ENCODE measurements at places on chromosomes 2 and 18.
A peak's percentile ranks its signal among the peaks of the same experiment; 100 is the strongest.

GRCh38 chr18:5693699-5694294, 150.0 kb upstream of the EPB41L3 start:
- no peak for DNase-seq

DNA sequence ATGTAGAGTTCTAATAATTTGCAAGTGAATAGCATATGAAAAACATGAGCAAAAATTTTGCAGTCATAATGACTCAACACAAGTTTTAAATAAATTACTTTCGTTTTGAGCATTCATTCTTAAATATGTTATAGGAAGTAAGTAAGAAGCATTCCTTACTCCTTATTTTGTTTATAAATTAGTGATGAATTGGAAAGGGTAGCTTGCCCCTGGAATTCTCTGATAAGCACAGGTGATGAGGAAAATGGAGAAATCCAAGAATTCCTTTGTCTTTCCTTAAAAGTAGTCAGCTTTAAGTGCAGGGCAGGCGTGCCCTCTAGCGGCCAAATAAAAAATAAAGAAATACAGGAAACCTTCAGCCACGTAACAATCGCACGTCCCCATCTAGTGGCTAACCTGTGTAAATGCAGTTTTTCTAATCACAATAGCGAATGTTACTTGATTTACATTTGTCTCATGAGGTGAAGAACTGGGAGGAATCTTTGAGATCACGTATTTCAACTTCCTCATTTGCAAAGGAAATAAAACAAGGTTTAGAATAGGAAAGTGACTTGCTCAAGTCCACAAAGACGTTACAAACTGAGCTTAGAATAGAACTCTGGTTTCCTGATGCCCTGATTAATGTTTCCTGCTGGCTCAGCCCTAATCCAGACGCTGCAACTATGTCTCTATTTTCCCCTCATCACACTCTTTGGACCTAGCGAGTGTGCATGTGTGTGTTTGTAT, 47.2 kb upstream of the ZNG1B start:
- DNase-seq, result peak; percentile 19

DNA sequence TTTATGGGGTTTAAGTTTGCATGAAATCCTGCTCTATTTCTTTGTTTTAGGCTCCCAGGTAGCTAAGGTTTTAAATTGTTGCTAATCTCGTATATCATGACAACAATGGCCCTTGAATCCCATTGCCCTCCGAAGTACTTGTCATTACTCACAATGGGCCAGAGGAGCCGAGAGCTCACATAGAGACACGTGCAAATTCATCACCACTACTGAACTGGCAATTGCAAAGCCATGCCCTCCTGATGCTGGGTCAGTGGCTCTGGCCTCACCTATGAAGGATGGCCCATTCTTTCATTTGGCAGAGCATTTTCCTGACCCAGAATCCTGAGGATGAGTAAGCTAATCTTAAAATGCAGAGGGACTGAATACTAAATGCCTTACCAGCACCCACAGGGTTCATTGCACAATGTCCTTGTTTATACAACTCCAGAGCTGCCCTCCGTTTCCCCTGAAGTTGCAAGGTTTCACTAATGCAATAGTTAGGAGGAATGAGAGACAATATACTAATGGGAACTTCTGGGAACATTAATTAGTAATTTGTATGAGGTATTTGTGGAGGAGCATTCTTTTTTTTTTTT, 71.6 kb upstream of the GAREM1 start:
- no peak for DNase-seq

- DNase-seq, result no peak
Measured at GRCh38 chr18:14189858-14190257, 57.6 kb upstream of the ZNF519 start.

- no peak for DNase-seq
Measured at GRCh38 chr18:7457262-7457661, 109.9 kb upstream of the PTPRM start.

DNA sequence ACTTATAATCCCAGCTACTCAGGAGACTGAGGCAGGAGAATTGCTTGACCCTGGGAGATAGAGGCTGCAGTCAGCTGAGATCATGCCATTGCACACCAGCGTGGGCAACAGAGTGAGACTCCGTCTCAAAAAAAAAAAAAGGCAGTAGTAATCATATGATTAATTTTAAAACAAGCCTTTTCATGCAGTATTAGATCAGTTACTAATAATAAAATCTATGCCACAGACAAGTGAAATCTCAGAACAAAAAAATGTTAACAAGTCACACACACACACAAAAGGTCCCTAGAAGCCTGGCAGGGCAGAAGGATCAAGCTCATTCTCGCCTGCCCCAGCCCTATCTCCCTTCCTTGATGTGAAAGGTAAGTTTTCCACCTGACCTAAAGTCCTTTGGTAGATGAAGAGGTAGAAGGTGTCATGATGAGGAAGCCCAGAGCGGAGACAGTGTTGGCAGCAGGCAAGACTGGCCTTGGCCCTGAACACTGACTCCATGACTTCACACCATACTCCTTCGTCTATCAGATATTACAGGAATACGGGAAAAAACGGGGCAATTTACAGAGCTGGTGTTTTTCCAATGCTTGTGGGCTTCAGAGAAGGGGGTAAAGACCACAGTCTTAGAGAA, 10.6 kb downstream of the KDSR start:
- DNase-seq, result no peak

GRCh38 chr2:221915926-221916325, 343.8 kb upstream of the EPHA4 start:
- DNase-seq, result no peak

- no peak for DNase-seq
Measured at GRCh38 chr2:214410918-214411554, at the start of gene VWC2L. Gene VWC2L (plus strand): TSS chr2:214411054. CDS start chr2:214414194, 3,140 bp downstream.

DNA sequence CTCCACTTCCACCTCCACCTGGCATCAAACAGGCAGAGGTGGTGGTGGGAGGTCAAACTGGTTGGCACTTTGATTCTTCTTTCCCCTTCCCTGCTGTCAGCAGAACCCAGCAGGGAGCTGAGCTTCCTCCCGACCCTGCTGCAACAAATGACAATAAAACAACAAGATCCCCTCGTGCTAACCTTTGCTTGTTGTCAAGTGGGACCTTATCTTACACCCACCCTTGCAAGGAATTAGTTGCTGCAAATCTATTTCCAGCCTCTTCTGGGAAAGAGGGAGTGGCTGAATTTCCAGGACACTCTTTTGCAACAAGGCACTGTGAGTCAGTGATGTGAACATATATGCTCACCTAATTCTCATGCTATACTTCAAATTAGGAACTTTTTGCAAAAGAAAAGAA, 655.1 kb downstream of the DSC3 start:
- no peak for DNase-seq

DNA sequence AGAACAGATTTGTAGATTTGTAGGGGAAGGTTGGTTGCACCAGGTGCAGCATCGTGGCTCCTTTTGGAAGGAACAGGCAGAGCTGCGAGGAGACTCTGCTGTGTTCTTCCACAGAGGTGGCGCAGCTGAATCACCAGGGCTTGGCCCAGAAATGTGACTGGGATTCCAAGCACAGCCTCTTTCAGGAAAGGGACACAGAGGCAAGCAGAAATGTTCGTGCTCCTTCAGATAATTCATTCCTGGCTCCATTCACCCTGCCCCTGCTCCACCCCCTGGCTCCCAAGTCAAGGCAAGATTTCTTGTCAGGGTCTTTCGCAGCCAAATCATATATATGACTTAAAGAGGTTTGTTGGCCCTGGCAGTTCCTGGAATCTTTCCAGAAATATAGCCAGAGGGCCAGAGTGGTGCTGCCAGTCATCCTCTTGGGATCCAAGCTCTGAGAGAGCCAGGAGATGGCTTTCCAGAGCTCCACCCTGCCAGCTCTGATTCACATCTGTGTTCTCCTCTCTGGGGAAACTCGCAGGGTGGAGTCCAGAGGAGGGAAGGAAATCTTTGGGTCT, 203.9 kb upstream of the TANK start:
- DNase-seq, result no peak

DNA sequence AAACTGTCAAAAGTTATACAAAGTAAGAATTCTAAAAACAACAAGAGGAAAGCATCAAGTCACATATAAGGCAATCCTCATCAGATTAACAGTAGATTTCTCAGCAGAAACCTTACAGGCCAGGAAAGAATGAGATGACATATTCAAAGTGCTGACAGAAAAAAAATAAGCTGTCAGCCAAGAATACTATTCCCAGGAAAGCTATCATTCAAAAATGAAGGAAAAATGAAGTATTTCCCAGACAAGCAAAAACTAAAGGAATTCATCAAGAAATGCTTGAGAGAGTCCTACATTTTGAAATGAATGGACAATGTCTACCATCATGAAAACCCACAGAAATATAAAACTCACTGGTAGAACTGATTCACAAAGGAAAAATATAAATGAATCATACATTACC, 268.9 kb upstream of the OSR1 start:
- no peak for DNase-seq

DNA sequence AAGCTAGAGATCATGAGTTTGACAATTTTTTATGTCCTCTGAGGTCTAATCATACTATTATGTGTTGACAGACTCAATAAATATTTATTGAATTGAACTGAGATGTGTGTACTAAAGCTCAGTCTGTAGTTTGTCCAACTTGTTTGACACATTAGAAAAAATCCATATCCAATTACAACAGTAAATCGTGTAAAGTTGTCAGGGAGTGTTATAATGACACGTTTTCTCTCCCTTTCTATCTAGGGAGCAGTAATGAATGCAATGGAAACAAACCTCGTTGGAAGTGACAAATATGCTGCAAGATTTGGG, 28.4 kb downstream of the ITGA4 start:
- DNase-seq, result no peak

- peak; percentile 50 for DNase-seq
Measured at GRCh38 chr2:216013080-216013909, at the start of gene MREG. Gene MREG (minus strand): TSS chr2:216013551. CDS start chr2:216013327, 224 bp downstream.

DNA sequence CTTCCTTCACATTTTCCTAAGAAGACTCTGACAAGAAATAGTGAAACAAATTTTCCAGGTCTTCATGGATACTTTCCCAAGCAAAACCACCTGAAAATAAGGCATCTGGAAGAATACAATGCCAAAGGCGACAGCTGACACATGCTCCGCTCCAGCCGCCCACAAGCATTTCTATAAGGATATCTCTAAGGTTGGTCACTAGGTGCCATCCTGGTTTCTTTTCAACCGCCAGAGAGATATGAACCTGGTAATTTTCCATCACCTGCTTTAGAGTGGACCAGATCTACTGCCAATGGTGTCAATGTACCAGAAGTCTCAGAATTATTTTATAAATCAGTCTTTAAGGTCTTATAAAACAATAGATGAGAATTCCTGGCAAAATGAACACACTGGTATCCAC, 97.2 kb downstream of the GAREM1 start:
- no peak for DNase-seq

GRCh38 chr2:107407974-107408373, 418.7 kb upstream of the RGPD4 start:
- no peak for DNase-seq

DNA sequence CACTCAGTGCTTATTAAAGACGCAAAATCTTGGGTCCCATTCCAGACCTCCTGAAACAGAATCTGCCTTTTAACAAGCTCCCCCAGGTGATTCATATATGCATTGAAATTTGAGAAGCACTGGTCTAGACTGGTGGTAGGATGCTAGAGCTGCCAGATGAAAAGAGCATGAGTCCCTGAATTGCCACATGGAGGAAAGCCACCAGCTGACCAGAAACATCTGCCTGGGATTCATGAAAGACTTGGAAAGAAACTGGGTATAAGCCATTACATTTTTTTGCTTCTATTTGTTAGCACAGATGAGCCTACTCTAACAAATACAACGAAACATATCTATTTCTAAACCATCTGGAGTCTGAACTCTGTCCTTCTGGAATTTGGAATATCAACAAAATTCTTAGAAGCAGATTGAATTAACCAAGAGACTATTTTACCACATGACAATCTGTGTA, 228.9 kb downstream of the RBM43 start:
- no peak for DNase-seq

DNA sequence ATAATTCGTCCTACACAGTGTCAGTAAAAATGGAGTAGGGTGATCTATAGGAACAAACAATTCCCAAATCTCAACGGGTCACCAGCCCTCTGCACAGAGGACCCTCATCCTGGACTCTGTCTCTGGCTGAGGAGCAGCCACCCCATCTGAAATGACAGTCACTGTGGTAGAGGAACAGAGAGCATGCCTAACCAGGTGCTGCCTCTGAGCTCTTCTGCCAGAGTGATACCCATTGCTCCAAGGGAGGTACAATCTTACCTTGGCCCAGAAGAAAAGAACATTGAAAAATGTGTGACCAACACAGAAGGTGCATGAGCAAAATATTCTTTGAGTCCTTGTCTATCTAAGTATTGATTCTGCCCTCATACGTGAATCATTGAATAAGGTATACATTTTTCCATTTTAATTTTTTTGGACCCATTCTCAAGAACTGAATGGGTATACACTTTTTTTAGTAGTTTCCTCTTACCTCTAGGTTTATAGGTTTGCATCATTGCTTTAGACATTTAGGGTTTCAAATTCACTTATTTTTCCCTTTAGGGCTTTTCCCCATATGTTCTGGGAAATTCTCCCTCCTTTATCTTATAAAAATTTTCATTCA, 8.7 kb downstream of the SP140 start:
- no peak for DNase-seq

GRCh38 chr2:149090706-149091105, 52.2 kb downstream of the LYPD6B start:
- no peak for DNase-seq

DNA sequence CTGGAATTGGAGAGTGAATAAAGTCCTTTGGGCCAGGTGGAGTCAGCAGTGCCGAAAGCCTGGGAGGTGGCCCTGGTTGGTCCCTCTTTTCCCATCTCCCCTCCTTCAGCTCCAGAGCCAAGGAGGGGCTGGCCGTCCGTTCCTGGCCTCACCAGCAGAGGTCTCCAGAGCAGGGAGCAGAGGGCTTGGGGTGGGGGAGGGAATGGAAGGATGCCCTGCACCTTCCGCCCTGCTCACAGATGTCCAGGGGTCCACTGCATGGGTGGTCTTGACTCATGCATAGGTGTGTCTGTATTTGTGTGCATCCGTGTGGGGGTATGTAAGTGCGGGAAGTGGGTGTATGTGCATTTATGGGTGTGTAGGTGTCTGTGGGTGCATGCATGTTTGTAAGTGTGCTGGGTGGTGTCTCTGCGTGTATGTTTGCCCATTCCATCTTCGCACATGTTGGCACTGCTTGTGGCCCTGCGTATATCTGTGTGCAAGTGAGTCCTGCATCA, 201.8 kb downstream of the ZFP36L2 start:
- no peak for DNase-seq

DNA sequence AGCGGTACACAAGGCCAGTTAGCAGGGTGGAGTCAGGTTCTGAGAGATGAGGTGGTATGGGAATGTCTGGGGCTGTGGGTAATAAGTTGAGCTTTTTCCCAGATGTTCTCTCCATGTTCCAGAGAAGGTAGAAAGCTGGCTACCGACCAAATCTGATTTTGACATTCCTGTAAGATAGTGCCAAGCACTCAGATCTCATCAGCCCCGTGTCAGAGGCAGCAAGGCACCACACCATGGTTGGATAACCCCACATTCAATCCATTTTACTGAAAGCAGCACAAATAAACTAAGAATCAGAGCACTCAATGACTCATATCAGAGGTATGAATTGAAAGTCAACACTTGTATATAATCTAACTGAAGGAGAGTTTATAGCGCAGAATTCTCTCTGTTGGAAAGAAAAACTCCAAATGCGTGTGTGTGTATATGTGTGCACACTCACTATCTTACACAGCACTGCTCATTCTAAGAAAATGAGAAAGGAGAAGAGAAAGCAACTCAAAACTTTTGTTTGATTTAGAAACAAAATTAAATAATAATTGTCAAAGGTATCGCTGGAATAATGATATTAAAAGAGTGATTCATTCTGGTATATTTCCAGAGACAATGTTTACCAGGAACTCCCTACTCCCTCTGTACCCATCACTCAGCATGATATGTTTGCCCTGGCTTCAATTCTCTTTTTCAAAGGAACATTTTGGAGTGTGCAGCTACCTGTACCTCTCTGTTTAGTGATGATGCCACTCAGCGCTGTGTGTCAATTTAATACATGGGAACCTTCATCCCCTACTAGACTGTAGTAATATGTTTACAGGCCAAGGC, 375.1 kb upstream of the ID2 start:
- DNase-seq, result no peak
